Posterior vena cava (tissue), 2 donors: ENCODE measurements at places on chromosomes 1 and 21.
A peak's percentile ranks its signal among the peaks of the same experiment; 100 is the strongest.

GRCh38 chr1:214917081-214917635, 165.4 kb upstream of the KCNK2 start:
- DNase-seq, result no peak

DNA sequence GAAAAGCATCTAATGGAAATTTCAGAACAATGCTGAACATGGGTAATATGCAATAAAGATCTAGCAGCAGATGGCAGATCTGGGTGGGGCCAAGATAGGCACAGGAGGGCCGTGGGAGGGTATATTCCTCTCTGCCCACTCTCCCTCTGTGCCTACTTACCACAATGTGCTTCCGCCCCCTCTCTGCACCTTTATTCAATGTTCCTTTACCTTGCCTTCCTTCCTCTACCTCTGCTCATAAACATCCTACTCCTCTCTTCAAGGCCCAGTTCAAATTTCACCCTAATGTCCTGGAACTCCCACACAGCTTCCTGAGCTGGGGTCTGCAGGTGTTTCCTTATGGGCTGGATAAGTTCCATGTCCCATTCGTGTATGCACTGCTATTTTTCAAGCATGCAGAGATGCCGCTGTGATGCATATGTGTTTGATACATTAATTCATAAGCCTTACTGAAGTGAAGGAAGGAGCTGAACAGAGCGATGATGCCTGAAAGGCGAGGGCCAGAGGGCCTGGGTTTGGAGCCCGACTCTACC, 65.6 kb upstream of the EDEM3 start:
- no peak for DNase-seq

DNA sequence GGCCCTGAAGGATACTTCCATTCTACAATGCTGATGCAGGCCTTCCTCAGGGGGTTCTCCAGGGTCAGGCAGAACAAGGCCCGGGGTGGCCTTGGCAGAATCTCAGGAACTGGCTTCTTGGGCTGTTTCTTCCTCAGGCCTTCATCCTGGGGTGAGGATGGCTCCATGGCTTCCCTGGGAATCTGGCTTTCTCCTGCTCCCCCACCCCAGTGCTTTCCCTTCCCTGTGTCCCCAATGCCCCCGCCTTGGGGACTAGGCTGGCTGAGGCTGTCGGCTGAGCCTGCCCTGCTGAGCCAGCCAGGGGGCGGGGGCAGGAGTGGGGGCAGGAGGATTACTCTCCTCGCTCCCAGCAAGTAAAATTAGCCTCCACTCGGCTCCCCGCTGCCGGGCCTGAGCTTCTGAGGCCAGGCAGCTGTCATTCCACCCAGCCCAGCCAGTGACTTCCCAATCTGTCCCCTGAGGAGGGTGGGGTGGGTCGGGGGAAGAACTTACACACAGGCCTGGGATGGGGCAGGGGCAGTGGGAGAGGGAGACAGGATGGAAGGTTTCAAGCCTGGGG, at the start of gene CACNA1S:
TSS of gene CACNA1S (minus strand) at position 254 of the 559 bp plus-strand sequence. CDS start at position 167, 87 bp downstream.
- DNase-seq, result no peak

GRCh38 chr1:155191904-155192303, 15.8 kb downstream of the THBS3 start:
- no peak for DNase-seq

GRCh38 chr1:20008391-20008841, 29.0 kb upstream of the PLA2G2A start:
- DNase-seq, result peak; percentile 82
